Fibroblast of skin of abdomen (primary cell): ENCODE measurements at places on chromosomes 6 and 20.

GRCh38 chr6:141307309-141307998 lies 825.3 kb upstream of the GJE1 start:
- no peak for DNase-seq

GRCh38 chr6:52514514-52514913 lies 62.3 kb downstream of the TRAM2 start:
- peak; percentile 86 for DNase-seq

DNA sequence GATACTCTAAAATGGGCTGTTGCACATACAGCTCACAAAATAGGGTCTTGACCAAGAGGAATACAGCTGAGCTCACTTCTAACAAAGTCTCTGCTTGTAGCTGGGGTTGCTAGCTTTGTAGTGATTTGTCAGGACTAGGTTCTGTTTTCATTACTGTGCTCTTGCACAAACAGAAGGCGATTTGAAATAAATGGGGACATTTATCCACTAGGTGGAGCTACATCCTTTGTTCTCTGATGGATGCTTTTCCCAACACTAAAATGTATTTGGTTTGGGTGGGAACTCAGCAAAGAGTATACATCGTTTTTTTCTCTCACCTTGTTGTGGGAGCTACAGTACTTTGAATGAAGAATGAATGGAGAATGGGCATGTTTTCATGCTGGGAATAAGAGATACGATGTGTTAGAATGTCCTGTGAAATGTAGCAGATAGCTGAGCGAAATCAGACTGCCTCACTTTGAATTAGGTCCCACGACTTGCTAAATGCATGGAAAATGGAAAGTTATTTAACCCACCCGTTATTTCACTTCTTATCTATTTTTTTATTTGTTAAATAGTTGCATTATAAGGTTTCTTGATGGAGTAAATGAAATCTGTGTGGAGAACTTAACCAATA lies 494.7 kb upstream of the MAP3K7 start:
- peak; percentile 61 for DNase-seq

DNA sequence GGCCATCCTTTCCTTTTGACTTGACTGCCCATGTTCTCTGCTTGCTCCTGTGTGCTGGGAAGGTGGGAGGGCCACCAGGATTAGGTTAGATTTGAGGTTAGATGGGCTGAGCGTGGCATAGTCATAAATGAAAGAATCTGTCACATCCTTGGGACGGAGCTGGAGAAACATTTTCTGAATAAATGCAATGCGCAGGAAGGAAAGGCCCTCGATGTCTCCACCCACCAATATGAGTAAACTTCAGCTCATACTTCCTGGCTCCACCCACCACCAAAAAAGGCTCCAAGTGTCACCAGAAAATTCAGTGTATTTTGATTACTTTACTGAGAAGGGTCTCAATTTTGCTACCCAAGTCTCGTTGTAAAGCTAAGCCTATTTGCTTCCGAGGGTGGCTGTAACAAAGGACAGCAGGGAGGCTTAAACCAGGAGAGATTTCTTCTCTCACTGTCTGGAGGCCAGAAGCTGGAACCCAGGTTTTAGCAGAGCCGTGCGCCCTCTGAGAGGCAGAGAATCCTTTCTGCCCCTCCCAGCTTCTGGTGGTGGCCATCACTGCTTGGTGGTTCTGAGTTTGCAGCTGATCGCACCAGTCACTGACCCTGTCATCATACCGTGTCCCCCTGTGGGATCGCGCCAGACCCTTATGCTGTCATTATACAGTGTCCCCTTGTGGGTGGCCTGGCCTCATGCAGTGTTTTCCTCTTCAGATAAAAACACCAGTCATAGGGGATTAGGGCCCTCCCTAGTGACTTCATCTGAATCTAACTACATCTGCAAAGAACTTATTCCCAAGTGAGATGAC lies 137.8 kb downstream of the TTLL2 start:
- no peak for DNase-seq

DNA sequence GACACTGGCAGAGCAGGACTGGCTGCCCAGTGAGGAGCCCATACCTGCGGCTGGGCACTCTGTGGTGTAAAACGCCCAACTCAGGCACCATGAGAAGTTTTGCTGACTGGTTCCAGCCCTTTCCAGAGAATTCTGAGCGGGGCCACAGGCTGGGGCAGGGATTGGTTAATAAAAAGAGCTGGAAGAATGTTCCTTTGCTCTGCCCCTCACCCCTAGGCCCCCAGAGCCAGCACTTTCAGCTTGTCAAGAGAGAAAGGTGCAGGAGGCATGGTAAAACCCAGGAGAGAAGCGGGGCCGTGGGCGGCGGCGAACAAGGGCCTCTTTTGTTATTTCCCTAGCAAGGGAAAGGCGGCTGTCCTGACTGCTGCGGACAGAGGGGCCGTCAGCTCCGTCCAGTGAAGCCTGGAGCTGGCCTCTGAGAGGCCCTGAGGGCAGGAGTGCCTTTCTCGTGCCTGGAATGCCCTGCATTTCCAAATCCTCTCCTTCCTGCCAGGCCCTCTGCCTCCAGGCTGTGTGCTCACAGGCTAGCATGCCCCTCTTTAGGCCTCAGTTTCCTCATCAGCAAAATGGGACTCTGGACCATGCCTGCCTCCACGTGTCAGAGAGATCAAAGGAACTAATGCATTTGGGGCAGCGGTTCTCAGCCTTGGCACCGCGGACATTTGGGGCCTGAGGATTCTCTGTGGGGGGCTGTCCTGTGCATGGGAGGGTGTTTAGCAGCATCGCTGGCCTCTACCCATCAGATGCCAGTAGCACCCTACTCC lies 12.9 kb downstream of the SLC13A3 start:
- DNase-seq, result no peak

DNA sequence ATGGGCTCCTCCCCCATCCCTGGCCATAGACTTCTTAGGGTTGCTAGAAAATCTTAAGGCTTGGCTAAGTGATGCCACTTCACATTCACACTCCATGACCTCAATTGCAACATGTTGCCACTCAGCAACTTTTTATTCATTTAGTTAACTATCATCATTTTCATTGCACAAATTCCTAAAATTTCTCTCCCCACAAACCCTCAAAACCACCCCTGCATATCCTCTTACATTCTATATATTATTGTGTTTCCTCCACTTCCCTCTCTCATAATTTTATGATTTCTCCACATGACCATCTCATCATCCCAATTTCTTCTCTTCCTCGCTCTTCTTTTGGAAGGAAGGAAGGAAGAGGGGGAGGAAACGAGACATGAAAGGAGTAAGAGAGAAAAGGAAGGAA lies 436.0 kb downstream of the HACE1 start:
- DNase-seq, result no peak

- no peak for DNase-seq
These were observed 119.7 kb upstream of the PRDM1 start for GRCh38 chr6:105966481-105966880.

- DNase-seq, result peak; percentile 15
These were observed 64.2 kb downstream of the LMBRD1 start for GRCh38 chr6:69732640-69733039.

- no peak for DNase-seq
These were observed 228.9 kb downstream of the HIVEP2 start for GRCh38 chr6:142716097-142716496.

GRCh38 chr6:79719248-79719960 lies 88.3 kb downstream of the SH3BGRL2 start:
- DNase-seq, result peak; percentile 59

DNA sequence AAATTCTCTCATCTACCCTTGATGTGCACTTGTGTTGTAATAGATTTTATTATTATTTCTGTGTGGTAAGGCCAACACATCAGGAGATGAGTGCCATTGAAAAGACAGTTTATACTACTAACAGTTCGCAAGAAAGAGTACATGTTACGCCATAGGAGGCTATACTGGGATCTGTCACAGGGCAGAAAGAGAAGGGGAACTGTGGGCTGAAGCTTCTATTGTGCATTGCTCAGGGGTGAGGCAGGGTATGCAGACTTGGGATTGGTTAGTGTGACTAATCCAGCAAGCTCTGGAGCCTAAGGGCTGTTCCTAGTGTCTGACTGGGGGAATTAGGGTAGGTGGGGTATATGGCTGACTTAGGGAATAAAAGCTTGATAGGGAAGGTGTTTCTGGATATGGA lies 50.9 kb downstream of the GPR63 start:
- DNase-seq, result no peak

GRCh38 chr6:7912024-7912423 lies 1.4 kb upstream of the TXNDC5 start:
- no peak for DNase-seq

DNA sequence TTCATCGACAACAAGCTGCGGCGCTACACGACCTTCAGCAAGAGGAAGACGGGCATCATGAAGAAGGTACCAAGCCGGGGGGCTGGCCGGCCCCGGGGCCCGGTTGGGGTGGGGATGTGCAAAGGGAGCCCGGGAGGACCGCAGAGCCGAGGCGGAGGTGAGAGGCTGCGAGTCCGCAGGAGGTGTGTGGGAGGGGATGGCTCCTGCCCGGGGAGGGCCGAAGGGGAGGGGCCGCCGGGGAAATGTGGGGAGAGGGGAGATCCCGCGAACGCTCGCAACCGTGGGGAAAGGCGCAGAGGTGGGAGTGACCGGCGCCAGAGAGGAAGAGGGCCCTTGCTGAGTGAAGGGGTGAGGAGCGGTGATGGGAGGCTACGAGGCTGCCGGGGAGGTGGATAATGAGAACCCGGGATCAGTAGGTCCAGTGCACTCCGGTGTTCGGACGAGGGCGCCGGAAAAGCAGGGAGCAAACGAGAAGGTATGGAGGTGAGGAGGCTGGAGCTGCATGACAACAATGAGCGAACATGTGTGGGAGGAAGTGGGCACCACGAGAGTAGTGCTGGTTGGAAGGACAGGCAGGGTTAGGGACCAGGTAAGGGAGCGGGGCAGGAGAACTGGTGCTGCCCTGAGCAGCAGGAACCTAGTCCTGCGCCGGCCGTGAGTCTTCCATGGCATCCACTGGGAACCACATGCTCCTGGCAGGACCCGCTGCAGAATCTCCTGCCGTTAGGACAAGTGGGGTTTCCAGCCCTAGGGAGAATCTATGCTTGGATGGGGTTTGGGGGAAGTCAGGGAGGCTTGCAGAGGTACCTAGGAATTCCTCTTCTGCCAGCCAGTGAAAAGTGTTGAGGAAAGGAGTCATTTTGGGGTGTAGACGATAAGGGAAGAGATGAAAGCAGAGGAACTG lies 1.3 kb downstream of the SRF start:
- DNase-seq, result peak; percentile 27

DNA sequence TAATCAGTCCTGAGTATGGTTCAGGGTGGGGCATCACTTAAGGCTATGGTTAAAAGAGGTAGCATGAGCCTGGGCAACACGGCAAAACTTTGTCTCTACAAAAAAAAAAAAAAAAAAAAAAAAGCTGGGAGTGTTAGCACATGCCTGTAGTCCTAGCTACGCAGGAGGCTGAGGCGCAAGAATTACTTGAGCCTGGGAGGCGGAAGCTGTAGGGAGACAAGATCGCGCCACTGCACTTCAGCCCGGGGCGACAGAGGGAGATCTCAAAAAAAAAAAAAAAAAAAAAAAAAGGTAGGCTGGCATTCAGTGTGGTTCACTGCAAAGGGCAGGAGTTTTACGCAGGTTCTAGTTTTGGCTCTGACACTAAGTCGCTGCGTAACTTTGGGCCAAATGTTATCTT lies 15.1 kb downstream of the ELOVL2 start:
- DNase-seq, result no peak

DNA sequence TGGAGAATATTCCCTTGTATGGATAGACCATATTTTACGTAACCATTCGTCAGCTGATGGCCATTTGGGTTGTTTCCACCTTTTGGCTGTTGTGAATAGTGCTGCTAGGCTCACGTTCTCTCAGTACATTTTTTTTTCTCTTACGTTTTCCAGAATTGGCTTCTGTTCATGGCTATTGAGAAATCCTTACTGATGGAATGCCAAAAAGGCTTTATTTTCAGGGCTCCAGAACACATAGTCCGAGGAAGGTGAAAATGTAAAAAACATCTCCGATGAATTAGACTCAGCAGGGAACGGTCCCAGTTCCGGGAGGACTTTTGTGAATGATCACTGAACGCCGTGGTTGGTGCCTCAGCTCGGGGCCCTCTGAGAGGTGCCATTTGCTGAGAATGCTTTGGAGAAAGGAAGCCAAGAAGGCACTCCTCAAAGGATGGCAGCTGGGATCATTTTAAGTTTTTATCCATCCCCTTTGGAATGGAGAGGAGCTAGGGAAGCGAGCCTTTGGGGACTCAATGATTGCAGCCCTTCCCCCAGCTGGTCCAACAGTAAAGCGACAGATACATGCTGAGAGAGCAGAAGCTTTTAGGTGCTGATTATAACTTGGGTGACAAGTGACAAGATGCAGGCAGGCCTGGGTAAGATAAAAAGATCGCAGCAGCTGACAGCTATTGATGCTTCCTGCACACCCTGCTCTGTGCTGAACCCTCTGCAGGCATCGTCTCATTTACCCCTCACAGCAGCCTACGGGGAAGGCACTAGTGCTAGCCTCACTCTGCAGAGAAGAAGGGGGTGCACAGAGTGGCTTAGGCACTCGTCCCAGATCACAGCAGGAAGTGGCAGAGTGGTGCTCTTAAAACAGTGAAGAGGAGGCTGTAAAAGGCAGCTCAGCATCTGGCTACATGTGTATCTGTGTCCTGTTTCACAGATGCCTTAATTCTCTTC lies 133.4 kb upstream of the KCNG1 start:
- DNase-seq, result peak; percentile 62

DNA sequence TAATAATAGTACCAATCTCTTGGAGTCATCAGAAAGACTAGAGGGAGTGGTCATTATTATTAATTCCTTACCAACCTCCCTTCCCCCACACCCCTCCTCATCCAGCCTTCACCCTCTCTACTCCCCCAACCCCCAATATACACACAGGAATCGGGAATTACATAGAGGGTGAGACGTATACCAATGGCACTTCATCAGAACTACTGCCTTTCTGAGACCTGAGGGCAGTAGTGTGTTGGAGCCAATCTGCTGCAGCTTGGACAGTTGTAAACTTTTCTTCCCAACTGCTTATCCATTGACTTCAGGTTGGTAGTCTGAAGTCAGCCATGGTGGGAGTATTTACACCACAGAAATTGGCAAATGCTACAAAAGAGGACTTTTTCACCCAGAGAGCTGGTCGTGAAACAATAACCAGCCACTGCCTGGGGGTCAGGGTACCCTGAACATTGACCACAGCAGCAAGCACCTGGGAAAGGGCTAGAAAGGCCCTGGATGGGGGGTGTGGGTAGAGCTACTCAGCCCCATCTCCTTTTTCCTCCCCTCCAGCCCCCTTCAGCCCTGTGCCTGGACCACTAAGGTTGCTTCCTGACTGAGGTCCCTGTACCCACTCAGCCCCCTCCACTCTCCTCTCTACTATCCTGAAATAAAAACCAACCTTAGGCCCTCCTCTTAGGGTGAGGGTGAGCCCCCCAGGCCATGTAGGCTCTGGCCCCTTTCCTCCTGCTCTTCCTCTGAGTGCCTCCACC lies 161.5 kb downstream of the MRPL14 start:
- no peak for DNase-seq

DNA sequence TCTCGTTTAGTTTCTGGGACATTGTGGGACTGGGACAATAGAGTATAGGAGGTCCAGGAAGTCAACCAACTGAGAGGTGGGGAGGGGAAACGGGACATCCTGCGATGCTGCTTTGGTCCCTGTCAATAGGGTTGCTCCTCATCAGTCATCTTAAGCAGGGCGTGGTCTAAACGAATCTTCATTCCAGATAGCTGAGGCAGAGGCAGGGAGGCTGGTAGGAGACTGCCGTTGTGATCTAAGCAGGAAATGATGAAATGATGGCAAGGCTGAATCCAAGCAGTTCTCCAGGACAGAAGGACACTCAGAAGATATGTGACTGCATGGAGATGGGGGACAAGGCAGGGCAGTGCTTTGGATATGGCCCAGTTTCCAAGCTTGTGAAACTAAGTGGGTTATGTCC lies 953.4 kb downstream of the KIF16B start:
- no peak for DNase-seq
